ENCODE measurements at places on chromosomes 12 and 14.

GRCh38 chr12:69095765-69096477 lies 143.4 kb upstream of the CPSF6 start:
- DNase-seq = no peak

DNA sequence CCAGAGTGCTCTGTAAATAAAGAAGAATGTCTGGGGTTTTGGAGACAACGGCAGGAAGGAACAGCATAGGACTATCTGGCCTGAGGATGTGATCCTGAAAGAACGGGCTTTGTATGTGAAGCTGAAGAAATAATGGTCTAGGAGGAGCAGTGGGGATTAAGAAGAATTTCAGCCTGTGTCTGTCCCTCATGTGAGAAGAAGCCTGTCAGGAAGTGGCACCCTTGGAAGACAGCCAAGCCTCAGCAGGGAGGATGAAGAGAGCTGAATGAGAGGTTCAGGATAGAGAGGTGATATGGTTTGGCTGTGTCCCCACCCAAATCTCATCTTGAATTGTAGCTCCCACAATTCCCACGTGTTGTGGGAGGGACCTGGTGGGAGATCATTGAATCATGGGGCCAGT lies 56.9 kb upstream of the TCL1A start:
- DNase-seq = no peak

GRCh38 chr14:32286602-32287001 lies 42.5 kb upstream of the AKAP6 start:
- no peak for DNase-seq

DNA sequence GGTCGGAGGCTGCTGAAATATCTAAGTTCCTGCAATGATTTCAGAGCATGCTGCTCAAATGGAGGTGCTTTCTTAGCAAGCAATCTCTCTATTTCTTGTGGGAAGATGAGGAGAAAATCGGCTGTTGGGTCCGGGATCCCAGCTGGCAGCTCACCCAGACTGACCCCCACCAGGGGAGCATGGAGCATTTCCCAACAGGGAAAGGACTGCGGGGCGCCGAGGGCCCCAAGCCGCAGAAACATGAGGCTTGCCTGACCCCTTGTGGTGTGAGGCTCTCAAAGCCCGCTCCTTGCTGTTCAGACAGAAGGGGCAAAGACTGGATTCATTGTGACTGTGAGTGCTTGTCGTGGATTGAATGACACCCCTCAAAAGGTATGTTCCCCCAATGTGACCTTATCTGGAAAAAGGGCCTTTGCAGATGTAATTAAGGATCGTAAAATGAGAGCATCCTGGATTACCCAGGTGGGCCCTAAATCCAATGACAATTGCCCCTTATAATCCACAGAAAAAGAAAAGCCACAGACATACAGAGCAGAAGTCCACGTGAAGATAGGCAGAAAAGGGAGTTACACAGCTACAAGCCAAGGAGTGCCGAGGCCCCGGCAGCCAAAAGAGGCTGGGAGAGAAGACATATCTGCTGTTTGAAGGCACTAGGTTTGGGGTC lies 116.3 kb upstream of the VASH1 start:
- DNase-seq = no peak

- no peak for DNase-seq
Observed at GRCh38 chr14:76784266-76784874, 23.1 kb downstream of the VASH1 start.

- DNase-seq = no peak
Observed at GRCh38 chr14:69274321-69274720, 14.4 kb downstream of the GALNT16 start.

DNA sequence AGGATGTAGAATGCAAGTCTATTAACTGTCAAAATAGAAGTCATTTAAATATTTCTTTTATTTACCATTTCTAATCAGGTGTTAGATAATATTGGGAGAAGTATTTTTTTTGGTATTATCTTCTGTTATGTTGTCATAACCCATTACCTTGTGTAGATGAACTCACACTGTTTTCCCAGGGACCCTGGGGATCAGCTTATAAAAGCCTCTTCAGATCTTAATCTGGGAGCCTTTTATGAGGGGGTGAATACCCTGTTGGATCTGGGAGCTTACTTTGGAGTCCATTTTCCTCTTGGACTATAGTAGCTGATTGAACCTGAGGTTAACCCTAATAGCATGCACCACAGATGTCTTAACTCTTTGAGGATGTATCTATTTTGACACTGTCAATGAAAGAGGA lies 176.3 kb upstream of the ATP2B1 start:
- DNase-seq = no peak

- DNase-seq = no peak
Observed at GRCh38 chr12:101243074-101243473, 33.0 kb upstream of the SLC5A8 start.

GRCh38 chr12:3803865-3804472 lies 51.1 kb upstream of the CRACR2A start:
- peak; percentile 39 for DNase-seq

DNA sequence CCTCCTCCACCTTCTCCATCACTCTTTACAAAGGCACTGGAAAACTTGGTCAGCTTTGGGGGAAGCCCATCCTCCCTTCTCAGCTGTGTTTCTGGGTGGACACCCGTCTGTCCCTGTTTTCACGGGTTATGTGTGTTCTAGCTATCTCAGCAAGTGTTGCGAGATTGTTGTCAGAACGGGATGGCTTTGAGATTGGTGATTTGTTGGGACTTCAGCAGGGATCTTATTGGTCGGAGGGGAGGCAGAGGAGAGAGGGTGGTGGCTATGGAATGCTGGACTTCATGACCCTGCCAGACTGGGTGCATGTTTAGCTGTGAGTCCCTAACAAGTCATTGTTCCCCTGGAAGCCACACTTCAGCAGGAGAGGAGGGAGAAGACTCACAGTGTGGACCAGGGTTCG lies 2.1 kb downstream of the USP5 start:
- no peak for DNase-seq

DNA sequence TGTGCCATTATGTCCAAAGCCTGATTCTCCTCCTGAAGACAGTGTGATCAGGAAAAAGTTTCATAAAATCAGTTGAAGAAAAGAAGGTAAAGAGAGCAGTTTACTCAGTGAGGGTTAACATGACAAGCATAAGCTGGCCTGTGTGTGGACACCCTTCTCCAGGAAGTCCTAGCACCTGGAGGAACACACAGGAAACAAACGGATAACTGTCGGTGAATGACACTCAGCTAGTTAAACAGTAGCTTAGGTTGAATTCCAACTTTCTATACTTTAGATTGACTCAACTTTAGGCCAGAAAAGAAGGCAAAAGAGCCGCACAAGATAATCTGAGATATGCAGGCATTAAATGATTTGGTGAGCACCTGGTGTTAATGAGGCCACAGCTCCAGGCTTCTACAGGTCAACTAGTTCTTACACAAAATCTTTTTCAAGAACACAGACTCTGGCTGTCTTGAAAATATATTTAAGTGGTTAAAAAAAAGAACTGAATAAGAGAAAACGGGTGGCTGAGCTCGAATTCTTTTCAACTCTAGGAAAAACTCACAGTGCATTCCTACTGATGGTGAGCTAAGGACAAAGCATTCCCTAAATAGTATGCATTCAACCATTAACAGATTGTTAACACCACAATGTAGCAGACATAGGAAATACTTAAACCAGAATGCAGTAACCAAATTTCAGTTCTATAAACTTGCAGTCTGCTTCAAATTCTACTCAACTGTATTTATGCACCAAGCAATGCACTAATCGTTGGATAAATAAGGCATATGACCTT lies 56.9 kb upstream of the TSPAN8 start:
- DNase-seq = no peak

DNA sequence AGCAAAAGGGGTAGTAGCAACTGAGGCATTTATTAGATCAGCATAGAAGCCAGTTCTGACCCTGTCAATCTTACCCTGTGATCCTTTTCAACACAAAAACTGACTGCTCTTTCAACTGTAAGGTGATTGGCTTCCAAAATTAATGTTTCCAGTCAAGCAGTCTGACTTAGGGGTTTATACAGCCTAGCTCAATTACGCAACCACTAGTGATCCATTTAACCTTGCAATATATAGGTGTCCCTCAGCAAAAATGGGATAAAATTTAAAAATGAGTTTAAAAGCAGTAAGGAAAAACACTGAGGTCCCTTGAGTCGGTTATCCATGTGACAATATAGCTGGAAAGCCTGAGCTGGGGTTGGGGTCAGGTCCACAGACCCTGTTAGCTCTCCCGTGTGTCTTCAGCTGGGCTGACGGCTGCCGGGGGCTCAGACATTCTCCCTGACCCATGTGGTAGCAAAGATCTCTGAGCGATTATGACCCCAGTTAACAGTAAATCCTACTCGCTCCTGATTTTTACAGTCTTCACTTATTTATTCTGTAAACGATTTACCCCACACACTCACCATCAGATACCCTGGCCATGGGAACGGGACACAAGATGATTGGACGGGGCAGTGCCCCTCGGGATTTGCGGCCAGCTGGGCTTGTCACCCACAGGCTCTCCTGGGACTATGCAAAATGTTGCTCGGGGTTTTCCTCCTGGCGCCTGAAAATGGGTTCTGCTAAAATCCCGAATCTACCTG lies 16.6 kb downstream of the ADGRD1 start:
- no peak for DNase-seq

- DNase-seq = no peak
Observed at GRCh38 chr14:51447411-51447810, 204.3 kb upstream of the FRMD6 start.

GRCh38 chr12:67811437-67812361 lies 163.2 kb downstream of the DYRK2 start:
- no peak for DNase-seq

- DNase-seq = no peak
Observed at GRCh38 chr14:89004166-89004565, 179.7 kb downstream of the TTC8 start.

Data from caudate nucleus (tissue), 63 donors.